ENCODE measurements at places on chromosomes 13 and 19.

DNA sequence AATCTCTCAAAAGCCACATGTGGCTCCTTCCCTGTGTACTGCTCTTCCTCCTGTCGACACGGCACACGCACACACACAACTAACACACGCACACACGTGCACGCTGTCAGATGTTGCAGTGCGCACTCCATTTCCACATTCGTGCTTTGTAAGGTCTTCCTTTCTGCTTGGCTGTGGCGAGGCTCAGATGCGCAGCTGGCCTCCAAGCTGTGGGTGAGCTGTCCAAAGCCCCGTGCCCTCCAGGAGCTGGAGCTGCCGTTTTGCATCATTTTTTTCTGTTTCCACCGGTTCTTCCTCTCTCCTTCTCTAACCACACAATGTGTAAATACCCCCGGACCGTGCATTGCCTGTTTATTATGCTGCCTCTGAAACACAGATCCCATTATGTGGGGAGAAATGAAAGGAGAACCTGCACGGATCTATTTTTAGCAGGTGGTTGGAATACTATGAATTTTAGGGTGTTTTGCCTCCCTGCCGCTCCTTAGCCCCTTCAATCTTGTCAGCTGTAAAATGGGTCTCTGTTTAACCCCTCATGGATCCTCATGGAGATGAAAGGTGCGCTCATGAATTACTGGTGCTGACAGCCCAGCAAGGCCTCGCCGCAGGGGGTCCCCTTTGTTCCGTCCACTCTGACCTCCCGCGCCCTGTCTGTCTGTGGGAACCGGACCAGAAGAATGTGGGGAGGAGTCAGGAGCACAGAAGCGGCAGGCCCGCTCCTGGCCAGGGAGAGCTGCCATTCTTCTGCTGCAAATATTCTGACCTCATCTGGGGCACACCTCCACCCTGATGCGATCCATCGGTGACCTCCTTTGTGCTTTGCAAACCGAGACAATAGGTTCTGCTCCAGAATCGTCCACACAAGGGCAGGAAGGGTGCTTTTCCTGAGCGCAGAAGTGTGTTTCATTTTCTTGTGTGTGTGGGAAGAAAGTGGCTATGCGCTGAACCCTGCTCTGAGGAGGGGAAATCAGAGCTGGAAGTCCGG is 137.7 kb downstream of the SOX1 start:
- DNase-seq, result no peak

GRCh38 chr19:12759686-12760085 is 8.1 kb downstream of the BEST2 start:
- no peak for DNase-seq

DNA sequence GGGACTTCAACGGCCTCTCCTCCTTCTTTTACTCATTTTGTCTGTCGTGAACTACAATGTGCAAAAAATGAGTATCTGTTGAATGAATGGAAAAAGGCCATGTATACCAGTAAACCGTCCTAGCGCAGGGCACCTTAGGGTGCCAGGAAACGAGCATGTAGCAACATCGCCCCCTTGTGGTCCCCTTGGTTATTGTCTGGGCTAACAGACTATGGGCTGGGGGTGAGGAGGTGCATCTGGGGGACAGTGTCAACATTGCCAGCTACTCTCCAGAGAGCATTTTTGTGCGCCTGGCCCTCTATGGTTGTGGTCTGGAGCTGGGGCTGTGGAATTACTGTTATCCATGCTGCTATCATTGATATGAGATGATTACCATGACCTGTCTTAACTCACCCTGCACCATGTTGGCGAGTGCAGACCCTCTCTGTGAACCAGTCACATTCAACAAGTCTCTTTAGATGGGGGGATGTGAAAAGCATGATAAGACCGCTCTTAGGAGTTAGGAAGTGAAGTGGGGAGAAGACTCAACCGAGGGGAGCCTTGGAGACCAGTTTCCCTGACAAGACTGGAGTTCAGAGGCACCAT is 22.8 kb upstream of the SIGLEC11 start:
- peak; percentile 66 for DNase-seq

DNA sequence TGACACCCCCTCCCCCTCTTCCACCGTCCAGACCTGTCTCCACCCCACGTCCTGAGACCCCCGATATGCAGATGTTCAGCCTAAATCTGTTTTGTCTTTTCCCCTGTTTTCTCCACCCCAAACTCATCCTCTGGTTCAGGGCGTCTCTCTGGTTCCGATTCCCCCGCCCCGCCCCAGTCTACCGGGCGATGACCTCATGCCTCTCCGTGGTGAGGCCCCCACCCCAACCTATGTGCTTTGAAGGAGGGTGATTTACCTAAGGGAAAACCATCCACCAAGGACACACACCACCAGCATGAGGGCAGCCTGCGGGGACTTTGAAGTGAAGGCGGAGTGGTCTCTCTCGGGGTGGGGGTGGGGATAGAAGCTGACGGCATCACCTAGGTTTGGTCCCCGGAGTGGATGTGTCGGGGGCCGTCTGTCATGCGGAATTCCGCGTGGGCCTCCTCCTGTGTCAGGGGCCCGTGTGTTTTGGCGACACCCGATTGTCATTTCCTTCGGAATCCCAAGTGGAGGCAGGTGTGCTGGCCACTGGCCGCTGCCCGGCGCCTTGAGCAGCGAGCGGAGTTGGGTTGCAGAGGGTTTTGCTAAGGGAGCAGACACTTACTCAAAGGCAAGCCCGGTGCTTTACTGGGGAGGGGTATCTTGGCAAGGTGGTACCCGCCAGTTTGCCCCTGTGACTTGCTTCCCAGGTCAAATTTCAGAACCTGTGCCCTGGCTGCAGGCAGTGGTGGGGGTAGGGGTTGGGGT is 1.4 kb downstream of the FZR1 start:
- peak; percentile 51 for DNase-seq

DNA sequence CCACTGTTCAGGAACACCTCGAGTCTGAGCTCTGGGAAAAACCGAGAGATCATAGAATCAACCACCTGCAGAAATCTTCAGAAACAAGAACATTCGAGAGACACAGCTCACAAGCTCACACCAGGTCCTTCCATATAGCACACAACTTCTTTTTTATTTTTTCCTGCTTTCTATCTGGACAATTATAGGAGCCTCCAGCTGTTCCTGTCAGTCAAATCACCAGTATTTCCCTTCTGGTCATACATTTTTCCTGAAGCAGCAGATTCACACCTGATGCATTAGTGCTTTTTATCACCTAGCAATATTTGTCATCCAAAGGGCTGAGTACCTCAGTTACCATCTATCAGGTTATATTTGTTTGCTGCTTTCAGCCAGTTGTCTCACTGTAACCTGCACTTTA is 323.5 kb downstream of the FOXO1 start:
- peak; percentile 79 for DNase-seq

DNA sequence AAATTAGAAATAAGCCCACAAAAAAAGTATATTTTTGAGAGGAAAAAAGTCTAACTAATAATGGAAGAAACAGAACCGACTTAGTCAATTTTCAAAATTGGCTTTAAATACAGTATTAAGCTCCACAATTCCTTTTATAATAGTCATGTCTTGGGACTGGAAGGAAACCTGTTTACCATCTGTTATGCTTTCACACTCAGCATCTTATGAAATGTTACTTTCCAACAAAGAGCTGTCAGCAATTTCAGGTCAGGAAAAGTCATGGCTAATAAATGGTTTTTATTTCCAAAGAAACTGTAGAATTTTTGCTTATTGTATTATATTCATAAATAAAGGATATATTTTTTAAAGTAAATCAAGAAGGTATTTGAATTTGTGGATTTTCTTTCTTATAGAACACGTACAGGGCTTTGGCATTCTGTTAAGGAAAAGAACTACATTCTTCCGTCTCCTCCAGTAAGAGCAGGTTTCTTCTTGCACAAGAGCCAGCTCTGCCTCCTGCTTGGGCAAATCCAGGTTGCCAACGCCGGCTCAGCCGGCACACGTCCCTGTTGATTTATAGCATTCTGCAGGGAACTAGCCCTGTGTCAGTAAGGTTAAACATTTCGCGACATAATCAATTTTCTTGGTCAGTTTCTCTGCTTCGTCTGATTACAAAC is 52.9 kb upstream of the GPR12 start:
- no peak for DNase-seq

GRCh38 chr19:40954573-40954972 is 36.5 kb upstream of the CYP2B6 start:
- no peak for DNase-seq

DNA sequence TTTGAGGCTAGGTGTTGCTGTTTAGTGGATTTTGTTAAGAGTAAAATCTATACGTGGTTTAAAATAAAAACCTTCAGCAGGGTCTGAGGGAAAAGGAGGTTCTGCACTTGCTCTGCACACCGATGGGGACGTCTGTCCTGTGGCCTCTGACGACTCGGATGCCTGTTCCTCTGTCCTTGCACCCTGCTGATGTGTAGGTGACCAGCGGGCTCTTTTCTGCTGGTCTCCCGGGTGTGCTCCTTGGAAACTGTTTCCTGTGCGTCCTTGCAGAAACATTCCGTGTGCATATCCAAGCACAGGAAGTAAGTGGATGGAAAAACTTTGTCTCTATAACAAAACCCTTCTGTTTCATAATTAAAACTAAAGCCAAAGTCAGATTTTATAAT is 3.8 kb downstream of the ATP4B start:
- DNase-seq, result no peak

DNA sequence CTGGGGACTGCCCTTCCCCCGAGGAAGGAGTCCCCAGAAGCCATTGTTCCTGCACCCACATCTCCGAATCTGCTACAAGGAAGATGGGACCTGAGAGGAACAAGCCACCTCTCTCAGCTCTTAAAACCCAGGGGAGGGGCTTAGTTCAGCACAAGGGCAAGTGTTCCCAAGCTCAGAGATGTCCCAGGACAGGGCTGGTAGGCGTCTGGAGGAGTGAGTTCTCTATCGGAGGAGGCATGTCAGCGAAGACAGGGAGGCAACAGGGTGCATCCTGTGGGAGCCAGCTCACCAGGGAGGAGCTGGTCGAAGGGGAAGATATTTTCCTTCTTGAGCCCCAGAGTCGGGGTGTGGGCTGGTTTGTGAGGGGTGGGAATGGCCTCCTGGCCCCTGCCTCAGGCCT is 54.8 kb downstream of the CELF5 start:
- no peak for DNase-seq

DNA sequence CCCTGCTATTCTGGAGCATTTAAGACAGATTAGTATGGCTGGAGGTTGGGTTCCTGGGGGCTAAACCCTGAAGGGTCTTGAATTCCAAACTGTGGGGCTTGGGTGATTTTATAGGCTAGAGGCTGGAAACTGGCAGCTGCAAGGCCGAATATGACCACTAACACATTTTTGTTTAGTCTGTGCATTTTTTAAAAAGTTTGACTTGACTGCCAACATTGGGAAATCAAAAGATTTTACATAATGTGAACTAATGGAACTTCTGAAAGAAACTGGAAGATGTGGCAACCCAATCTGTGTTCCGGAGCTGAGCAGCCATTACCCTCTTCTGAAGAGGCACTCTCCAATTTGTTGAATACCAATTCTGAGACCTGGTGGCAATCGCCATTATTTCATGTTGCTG is 5.1 kb downstream of the ZNF784 start:
- DNase-seq, result no peak

DNA sequence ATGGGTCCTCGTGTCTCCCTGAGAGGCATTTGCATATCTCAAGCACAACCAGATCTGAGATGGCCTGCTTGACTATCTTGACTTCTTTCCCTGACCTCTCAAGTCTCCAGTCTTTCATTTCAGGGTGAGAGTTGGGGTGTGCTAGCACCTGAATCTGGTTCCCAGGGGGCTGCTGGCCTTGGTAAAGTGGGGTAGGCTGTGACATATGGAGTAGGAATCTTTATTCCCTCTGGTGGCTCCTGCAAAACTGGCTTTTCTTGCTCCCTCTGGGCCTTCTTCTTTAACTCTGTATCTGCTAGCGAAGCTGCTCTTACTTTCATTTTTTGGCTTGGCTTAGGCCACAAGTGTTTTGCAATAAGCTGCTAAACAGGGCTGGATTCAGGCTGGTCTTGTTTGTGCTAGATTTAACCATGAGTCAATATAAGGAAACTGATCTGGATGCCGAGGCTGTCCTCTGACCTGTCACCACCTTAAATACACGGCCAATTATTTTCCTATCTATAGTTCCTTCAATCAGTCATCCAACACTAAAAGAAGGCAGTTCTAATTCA is 42.3 kb downstream of the ZNF493 start:
- no peak for DNase-seq

DNA sequence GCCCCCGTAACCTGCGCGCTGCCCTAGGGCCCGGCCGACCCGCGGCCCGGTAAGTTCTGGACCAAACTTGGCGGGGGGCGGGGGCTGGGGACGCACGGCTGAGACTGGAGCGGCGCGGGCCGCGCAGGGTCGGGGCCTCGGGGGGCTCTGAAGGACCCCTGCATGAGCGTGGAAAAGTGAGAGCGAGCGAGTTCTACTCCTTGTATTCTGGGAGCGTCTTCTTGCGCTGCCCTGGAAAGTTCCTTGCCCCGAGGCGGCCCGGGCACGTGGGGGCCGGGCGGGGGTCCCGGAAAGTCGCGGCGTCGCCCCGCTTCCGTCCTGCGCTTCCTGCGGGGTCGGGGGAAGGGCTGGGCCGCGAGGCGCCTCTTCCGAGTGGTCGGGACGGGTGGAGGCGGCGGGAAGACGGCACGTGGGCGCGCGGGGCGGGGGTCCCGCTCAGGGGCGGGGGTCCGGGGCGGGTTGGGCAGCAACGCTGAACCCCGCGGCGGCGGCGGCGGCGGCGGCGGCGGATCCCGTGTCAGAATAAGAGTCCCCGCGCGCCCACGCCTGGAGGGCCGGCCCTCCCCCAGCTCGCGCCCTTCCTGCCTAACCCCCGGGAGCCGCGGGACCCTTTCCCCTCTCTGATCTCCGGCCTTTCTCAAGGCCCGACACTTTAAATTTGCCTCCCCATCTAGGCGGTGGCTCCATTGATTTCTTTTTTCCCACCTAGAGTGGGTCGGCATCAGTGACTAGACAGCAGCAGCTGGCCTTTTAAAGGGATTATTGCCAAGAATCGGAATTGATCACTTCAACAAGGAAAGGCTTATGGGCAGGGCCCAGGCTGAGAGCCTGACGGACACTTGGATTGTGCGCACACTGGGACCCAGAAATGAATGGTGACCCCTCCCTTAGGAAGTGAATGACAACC is 749 bp downstream of the GATAD2A start:
- peak; percentile 68 for DNase-seq

- DNase-seq, result no peak
These were observed 81.8 kb upstream of the STARD13 start for GRCh38 chr13:33367171-33367895.

GRCh38 chr13:92716749-92717148 is 509.9 kb upstream of the GPC6 start:
- DNase-seq, result peak; percentile 35

DNA sequence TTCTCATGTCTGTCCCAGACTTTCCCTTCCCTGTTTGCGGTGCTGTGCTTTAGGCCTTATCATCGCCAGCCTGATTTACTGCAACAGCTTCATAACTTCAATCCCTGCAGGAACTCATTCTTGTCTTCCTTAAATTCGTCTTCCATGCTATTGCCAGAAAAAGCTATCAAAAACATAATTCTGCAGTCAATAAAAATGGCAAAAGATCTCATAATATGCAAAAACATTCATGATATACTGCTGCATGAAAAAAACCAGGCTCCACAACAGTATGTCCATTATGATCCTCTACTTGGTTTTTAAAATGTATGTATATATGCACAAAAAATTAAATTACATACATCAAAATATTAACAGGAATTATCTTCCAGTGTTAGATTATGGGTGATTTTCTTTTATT is 28.4 kb downstream of the TGDS start:
- no peak for DNase-seq

- no peak for DNase-seq
These were observed 559.0 kb downstream of the TBC1D4 start for GRCh38 chr13:74922963-74923362.

- DNase-seq, result no peak
These were observed 399.9 kb downstream of the NDFIP2 start for GRCh38 chr13:79880818-79881217.
